ENCODE measurements at places on chromosomes 6 and 20.

DNA sequence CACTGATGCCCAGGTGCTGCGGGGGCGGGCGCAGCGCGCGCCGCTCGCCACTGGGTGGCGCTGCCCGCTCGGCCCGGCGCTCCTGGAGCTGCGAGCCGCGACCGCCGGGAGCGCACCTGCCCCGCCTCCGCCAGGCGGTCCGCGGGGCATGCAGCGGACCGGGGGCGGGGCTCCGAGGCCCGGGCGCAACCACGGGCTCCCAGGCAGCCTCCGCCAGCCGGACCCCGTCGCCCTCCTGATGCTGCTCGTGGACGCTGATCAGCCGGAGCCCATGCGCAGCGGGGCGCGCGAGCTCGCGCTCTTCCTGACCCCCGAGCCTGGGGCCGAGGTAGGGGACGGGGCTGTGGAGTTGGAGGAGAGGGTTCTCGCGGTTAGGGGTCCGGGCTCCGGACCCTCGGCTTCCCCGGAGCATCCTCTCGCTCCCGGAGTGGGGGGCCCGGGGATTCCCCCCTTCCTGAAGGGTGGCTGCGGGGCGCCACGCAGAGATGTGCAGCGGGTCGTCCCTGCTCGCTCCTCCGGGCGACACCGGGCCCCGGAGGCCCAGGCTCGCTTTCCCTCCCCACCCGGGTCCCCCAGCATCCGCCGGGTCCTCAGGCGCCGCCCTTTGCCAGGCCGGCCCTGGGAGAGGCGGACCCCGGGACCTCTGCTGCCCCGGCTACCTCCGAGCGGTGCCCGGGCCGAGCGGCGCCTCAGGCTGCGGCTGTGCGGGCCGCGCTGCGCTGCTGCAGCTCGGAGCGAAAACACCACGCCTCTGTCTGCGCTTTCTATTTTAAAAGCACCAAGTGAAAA lies at the start of gene BCAS4:
BCAS4 (plus strand) TSS at position 216 of the 789 bp plus-strand sequence; CDS start at position 239, 23 bp downstream.
- no peak for DNase-seq

- DNase-seq: no peak
Observed at GRCh38 chr6:133070410-133071043, 170.6 kb upstream of the EYA4 start.

DNA sequence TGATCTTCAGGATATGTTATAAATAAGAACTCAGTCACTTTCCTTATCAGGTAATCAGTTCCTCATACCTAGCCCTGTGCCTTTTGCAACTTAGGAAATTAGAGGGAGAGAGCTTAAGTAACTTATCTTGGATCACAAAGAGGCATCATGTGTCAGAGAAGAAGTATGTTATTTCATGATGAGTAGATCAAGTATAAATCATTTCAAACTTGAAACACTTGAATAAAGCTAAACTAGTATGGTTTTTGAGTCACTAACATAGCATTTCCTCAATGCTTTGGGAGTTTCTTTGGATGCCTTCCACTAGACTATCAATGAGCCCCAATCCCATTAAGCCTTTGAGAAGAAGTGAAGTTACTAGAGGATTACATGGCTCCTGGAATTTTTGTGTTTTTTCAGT lies 102.6 kb upstream of the TNFAIP3 start:
- DNase-seq: no peak

DNA sequence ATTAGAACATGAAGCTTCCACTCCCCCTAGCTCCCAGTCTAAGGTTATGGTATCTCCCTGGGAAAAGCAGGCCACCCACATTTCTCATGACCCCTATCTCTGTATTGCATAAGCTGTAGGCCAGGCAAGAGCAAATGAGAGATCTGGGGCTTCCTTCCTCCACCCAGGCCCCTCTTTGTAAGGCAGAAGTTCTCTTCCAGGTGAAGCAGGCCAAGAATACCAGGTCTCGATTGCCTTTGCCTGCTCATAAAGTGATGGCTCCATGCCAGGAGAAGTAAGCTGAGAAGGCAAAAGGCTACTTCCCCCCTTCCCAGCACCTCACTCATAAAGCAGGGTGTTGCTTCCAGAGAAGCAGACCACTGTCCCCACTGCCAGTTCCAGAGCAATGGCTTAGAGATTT lies 144.1 kb upstream of the KCNK16 start:
- no peak for DNase-seq

DNA sequence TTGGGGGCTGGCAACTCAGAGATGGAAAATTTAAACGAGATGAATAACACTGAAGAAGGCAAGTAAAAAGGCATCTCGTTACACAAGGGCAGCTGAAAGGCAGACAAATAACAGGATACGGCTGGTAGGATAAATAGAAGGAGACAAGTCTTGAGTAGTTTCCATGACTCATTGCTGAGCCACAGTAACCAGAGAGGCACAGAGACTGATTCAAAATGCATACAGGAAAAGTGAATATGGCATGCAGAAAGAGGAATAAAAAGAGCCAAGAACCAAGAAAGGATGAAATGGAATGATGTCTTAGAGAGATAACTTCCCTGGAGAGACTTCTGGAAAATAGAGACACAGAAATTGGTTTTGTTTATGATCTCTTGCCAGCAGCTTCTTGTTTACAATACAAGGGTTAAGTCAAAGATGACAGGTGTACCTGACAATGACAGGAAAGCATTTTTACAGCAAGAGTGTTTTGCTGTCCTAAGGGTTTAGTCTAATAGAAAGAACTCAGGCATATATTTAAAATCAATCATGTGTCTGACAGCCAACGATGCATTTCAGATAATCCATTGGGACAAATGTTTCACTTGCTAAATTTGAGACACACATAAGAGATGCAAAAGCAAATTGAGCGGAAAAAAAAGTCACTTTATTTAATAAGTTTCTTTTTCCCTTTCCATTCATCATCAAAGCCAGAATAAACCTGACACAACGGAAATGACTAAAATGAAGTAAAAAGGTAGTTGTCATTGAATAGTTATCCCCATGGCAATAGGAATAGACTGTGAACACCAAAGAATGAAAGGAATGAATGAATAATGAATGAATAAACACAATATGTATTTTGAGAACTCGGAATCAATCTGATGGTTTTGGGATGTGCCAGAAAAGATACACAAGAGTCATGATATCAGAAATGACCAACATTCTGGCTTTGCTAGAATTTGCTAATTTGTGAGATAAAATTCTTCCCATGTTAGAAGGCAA lies 68.0 kb upstream of the KCNQ5 start:
- DNase-seq: peak; percentile 84

- DNase-seq: no peak
Observed at GRCh38 chr20:56091628-56092234, 86.4 kb upstream of the CBLN4 start.

DNA sequence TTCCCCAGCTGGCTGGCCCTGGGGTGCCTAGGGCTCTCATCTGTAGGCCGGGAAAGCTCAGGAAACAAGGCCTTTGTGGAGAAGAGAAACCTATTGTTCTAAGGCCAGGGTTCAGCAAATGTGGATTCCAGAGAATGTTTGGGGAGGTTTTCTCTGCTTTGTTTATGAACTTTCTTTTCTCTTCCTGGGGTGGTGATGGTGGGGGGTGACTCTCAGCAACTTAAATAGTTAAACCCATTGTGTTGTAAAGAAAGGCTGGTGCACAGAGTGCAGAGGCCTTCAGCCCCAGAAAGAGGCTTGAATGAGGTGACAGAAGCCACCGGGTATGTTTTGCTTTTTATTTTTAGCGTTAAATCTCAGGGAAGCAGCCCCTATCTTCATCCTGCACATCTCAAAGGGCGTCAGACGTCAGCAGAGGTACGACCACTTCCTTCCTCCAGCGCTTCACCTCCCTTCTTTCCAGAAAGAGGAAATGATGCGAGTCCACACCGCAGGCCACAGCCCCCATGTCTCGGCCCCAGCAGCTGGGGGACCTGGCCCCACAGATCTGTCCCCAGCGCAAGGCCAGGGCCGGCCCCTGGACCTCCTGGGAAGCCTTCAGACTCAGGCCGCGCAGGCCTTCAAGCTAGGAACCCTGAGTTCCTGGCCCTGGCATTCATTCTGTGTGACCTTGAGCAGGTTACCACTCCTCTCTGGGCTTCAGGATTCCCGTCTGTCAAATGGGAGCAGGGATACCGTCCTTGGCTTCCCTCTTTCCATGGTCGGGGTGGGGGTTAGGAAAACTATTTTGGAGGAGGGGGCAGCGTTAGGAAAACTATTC lies 605 bp upstream of the PPP1R16B start:
- no peak for DNase-seq

- no peak for DNase-seq
Observed at GRCh38 chr6:140319209-140319608, 944.8 kb upstream of the CITED2 start.

- DNase-seq: no peak
Observed at GRCh38 chr6:42281570-42281969, 63.9 kb upstream of the MRPS10 start.
